Left ventricle myocardium inferior (tissue), 1 donor: ENCODE measurements at places on chromosomes 7 and 10.

GRCh38 chr7:120370954-120371353, 98.0 kb downstream of the KCND2 start:
- no peaks in the 10 kb centered on the region for H3K27me3 ChIP-seq
- no peak overlapping the region for H3K27ac ChIP-seq
- no peak overlapping the region for H3K4me3 ChIP-seq
- no peaks in the 10 kb centered on the region for H3K36me3 ChIP-seq
- H3K4me1 ChIP-seq: no peaks in the 10 kb centered on the region
- DNase-seq: no peak

- peak overlapping the region; percentile 41 for H3K4me3 ChIP-seq
- no peaks in the 10 kb centered on the region for H3K36me3 ChIP-seq
- H3K4me1 ChIP-seq: no peaks in the 10 kb centered on the region
- peak; percentile 19 for DNase-seq
These were observed 458.8 kb downstream of the SORCS1 start for GRCh38 chr10:106705681-106706100.

GRCh38 chr10:70190581-70190980, 20.3 kb upstream of the SAR1A start:
- DNase-seq: no peak
- no peak overlapping the region for H3K4me3 ChIP-seq
- H3K4me1 ChIP-seq: peaks cover 25% of the 10 kb centered on the region
- H3K36me3 ChIP-seq: no peaks in the 10 kb centered on the region

DNA sequence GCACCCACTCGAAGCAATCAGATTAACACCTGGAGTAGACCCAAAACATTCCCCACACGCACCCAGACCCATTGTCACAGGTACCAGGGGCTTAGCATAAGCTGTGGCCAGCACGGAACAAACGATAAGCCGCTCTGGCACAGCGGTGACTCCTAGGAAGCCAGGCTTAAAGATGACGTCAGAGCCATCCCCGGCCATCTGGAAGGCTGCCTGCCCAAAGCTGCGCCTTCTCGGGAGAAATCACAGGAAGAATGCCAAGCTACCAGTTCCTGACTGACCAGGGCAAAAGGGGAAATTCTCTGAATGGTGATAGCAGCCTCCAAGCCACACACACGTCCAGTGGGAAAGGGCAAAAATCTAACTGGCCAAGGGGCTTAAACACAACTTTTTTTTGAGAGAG, 13.0 kb upstream of the WIPI2 start:
- peaks cover 15% of the 10 kb centered on the region for H3K27me3 ChIP-seq
- DNase-seq: peak; percentile 76
- peaks cover 10% of the 10 kb centered on the region for H3K4me1 ChIP-seq

DNA sequence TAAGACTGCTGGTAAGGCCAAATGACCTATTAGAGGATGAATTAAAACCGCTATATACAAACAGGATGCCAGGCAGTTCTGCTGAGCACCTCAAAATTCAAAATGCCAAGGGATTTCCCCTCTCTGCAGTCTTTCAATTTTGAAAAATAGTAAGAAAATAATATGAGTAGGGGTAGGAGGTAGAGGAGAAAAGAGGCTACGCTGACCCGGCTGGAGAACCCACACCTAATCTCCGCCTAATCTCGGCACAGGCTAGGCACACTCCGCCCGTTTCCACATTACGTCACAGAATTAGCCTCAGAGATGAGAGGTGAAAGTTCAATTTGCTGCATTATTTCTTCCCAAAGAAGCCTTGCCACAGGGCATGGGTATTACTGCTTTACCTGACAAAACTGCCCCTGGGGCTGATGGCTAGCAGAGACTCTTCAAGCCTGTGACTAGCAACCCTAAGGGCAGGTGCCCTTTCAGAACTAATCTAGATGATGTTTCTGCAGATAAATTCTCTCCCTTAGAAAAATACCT, 21.3 kb upstream of the SPOCK2 start:
- H3K36me3 ChIP-seq: no peaks in the 10 kb centered on the region
- no peak for DNase-seq
- no peak overlapping the region for H3K4me3 ChIP-seq
- peak overlapping the region; percentile 78 for H3K27ac ChIP-seq
- H3K27me3 ChIP-seq: no peaks in the 10 kb centered on the region
- H3K4me1 ChIP-seq: peaks cover 67% of the 10 kb centered on the region

DNA sequence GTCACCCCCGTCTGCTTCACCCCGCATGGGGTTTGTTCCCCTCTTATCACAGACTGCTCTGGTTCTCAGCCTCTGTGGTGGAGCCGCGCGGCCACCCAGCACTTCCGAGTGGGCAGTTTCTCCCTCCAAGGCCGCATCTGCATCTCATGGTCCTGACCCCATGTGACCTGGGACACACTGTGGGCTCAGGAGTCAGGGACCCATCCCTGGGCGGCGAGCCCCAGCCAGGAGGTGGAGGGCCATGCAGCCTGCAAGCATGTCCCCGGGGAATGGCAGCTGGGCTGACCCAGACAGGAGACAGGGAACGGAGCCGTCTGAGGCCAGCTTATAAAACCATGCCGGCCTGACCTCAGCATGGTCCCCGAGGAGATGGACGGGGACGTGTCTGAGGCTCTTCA, 25.2 kb upstream of the TTYH3 start:
- H3K27ac ChIP-seq: peak overlapping the region; percentile 85
- peaks cover 50% of the 10 kb centered on the region for H3K4me1 ChIP-seq
- peak overlapping the region; percentile 32 for H3K4me3 ChIP-seq
- H3K36me3 ChIP-seq: peaks cover 7% of the 10 kb centered on the region

DNA sequence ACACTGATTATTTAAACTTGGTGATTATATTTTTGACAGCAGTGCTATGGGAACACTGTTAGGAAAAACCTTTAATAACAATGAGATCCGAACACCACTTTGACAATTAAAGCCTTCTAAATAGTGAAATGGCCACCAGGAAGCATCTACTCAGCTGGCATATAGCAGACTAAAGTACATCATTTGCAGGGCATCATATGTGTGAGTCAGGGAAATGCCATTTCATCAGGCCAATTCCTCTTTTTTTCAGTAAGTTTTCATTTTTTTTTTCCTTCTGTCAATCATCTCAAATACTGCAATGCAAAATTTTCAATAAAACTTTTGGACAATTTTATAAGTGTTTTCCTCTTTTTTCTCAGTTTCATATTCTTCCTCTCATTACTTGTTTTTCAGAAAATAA, 521.4 kb upstream of the SEMA3D start:
- no peaks in the 10 kb centered on the region for H3K36me3 ChIP-seq
- no peaks in the 10 kb centered on the region for H3K27me3 ChIP-seq
- DNase-seq: no peak
- H3K4me1 ChIP-seq: no peaks in the 10 kb centered on the region
- H3K27ac ChIP-seq: no peak overlapping the region
- no peak overlapping the region for H3K4me3 ChIP-seq
